ENCODE measurements at places on chromosomes 4 and X. TPM values are rescaled to one million over a fixed set of nuclear protein-coding genes. Genes with fewer than 3 reads are reported as not detected.

FAM9C gene
- not detected for total RNA-seq

SCML2 gene
- total RNA-seq: 1.2 TPM

CYLC1 gene
- not detected for total RNA-seq

MAGIX gene
- total RNA-seq: 0.19 TPM

CYBB gene
- total RNA-seq: not detected
